ENCODE measurements at places on chromosomes 11 and 22. TPM values are rescaled to one million over a fixed set of nuclear protein-coding genes. Genes with fewer than 3 reads are reported as not detected.

Gene MLC1
- 1.4 TPM for polyA plus RNA-seq

DNA sequence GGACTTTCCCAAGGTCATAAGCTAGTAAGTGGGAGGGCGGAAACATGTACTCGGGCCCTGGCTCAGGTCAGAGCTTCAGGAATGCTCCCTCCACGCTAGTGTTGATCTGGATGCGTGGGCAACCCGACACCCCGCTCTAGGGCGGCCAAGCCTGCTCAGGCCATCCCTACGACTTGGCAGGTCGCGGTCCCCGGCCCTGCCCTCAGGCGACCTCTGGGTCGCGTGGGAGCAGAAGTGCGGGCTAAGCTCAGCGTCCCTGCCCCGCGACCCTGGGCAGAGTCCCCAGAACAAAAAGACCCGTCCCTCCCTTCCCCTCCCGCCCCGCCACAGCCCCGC is 781 bp upstream of the TEF start:
- no peak for DNase-seq

DNA sequence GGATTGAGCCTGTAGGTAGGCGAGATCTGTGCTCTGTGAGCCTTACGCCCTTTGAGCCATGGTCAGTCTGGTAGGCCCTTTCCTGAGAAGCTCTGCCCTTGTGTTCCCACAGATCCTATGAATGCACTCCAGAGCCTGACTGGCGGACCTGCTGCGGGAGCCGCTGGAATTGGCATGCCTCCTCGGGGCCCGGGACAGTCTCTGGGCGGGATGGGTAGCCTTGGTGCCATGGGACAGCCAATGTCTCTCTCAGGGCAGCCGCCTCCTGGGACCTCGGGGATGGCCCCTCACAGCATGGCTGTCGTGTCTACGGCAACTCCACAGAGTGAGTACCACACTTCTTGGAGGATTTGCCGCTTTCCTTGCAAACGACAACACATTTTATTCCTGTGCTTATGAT is 47.4 kb downstream of the MED15 start:
- no peak for DNase-seq

GRCh38 chr22:32591620-32592019 is 117.0 kb downstream of the FBXO7 start:
- DNase-seq: no peak

Gene PAMR1
- 20.7 TPM for polyA plus RNA-seq

GRCh38 chr22:44618400-44618799 is 83.6 kb upstream of the PRR5 start:
- no peak for DNase-seq

DNA sequence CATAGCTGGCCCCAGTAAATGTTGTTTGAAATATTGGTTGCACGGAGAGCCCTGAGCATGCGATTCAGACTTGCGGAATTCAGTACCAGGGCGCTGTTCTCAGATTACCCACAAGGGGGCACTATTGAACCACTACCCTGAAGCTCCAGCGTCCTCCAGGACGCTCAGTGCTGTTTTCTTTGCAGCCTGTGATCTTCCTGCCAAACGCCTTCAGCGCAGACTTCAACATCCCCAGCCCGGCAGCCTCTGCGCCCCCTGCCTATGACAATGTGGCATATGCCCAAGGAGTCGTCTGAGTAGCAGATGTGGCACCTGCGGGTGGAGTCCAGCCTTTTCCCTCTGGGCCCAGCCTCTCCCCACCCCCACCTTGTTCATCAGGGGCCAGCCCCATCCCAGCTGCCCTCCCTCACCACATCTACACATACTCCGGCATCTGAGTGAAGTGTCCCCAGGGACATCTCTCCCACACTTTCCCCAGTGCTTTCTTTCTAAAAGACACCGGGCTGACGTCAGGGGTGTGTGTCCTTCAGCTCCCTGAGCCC is 9.6 kb upstream of the MS4A10 start:
- peak; percentile 86 for DNase-seq

DNA sequence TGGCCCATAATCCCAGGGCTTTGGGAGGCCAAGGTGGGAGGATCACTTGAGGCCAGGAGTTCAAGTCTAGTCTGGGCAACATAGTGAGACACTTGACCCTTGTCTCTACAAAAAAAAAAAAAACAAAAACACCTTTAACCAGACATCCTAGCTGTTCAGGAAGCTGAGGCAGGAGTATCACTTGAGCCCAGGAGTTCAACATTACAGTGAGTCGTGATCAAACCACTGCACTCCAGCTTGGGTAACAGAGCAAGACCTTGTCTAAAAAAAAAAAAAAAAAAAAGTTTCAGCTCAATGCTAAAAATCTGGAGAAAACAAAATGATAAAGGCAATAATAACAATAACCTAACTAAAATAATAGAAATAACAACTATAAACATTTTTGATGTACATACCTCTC is 22.6 kb upstream of the APLP2 start:
- no peak for DNase-seq

- DNase-seq: no peak
Measured at GRCh38 chr11:1896468-1896867, 4.8 kb upstream of the PRR33 start.

GRCh38 chr22:27226666-27227065 is 569.3 kb downstream of the MIAT start:
- no peak for DNase-seq

GRCh38 chr11:129391360-129391759 is 15.7 kb downstream of the BARX2 start:
- no peak for DNase-seq

Gene TSPAN32
- 2.0 TPM for polyA plus RNA-seq

Gene SCARF2
- 17.7 TPM for polyA plus RNA-seq

Gene GLB1L3
- 0.26 TPM for polyA plus RNA-seq

- no peak for DNase-seq
Measured at GRCh38 chr11:100673063-100673462, 14.0 kb upstream of the ARHGAP42 start.

- DNase-seq: peak; percentile 80
Measured at GRCh38 chr11:70628855-70629844, 230.8 kb downstream of the CTTN start.

DNA sequence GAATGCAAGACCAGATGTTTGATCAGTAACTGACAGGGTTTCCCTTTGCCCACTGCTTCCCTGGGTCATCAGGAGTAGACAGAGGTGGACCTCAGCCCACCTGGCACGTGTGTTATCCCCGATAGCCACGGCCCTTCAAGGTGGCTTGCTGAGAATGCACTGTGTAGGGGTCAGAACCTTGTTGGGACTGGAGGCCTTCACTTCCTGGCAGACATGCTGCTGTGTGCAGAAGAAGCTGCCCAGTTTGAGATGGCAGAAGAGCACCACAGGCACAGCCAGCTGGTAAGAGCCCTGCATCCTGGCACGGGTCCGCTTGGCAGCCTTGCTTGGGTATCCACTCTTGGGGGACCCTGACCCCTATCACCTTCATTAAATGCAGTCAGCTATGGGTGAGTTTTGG is 81.8 kb downstream of the SFI1 start:
- no peak for DNase-seq

- DNase-seq: no peak
Measured at GRCh38 chr22:34917239-34917638, 148.7 kb upstream of the ISX start.

DNA sequence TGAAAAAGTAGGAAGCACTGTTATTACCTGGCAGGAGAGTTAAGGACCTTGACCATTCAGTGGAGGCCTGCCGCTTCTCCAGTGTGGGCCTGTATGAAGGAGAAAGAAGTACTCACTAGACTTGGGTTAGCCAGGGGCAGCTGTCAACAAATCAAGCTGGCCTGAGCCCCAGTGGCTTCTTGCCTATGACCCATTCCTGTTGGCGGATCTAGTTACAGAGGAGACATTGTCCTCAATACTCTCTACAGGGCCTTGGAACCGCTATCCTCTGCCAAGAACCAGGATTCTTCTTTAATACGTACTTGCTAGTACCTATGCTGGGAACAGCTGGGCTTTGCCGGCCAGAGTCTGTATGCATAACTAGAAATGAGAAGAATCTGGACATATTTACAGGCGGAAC is 68.1 kb downstream of the ALX4 start:
- DNase-seq: peak; percentile 50

DNA sequence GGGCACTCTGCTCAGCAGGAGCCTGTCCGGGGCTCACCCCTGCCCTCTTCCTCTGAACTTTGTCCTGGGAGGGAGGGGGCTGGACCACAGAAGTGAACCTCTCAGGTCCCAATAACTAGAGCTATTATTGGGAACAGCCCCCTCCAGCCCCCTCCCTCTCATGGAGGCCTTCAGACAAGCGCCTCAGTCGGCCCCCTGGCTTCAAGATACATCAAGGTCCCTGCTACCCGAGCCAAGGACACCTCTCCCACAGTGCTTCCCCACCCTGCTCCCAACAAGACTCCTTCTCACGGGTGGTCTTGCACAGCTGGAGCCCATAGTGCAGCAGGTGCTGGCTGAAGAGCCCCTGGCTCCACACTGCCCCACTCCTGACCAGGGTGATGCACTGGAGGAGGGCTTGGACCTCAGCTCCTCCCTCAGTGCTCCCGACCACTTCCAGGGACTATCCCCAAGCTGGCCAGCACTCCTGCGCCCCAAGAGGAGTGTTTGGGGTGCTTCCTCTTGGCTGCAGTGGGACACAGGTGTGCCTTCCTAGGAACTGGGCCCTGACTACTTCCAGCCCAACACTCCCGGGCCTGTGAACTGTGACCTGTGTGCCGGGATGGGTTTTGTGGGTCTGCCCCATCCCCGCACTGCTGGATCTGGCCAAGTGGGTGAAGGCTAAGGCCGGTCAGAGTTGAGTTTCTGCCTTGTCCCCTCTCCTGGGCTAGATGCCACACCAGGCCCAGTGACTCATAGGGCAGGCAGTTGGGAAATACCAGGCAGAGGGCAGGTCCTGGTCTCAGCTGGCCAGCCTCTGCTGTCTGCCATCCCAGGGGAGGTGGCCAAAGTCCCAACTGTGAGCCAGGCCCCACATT is 2.2 kb downstream of the PNPLA2 start:
- no peak for DNase-seq

DNA sequence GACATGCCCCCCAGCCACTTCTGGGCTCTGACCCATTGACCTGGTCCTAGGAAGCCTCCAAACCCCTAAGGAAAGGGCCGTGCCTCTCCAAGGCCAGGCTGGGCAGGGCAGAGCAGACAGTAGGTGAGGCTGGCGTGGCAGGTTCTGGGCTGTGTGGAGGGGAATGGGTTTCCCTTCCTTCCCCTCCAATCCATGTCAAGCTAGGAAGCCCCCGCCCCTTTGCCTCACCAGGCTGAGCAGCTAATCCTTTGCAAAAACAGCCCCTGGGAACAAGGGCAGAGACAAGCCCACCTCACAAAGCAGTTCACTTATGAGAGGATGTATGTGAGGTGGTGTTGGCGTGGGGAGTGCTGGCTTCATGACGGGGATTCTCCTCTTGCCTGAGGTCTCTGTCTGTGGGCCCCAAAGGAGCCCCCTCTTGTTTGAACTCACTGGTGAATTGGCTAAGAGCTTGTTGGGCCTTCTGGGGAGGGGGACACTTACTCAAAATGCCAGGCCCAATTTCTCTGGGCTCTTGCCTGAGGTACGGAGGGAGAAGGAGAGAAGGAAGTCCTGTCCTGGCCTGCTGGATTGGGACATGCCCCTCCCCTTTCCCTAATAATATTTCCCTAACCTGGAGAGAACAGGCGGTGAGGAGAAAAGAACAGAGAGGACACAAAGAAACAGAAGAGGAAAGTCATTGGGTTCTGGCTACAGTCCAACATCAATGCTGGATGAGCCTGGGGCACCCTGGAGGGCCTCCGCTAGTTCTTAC is 1.6 kb upstream of the TRIM29 start:
- DNase-seq: no peak

DNA sequence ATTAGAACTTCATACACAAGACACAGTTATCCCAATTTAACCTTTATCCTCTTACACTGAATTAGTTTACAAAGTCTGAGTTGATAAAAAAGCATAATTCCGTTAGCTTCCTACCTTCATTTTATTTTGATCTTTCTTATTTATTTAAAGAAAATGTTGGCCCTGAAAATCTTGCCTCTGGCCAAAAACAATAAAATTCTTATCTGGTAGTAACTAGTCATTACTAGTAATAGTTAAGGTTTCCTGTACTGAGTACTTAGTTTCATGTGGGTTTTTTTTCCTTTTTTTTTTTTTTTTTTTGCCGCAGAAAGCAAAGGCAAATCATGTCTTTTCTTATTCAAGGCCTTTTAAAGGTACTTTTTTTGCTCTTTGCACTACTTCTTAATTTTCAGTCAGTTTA is 120.6 kb downstream of the PAX6 start:
- no peak for DNase-seq

- DNase-seq: peak; percentile 71
Measured at GRCh38 chr11:94910779-94911178, 62.6 kb downstream of the CWC15 start.

GRCh38 chr22:22903355-22903777 is 15.8 kb downstream of the IGLL5 start:
- DNase-seq: peak; percentile 36

- no peak for DNase-seq
Measured at GRCh38 chr22:27627444-27627833, 174.1 kb downstream of the MN1 start.

DNA sequence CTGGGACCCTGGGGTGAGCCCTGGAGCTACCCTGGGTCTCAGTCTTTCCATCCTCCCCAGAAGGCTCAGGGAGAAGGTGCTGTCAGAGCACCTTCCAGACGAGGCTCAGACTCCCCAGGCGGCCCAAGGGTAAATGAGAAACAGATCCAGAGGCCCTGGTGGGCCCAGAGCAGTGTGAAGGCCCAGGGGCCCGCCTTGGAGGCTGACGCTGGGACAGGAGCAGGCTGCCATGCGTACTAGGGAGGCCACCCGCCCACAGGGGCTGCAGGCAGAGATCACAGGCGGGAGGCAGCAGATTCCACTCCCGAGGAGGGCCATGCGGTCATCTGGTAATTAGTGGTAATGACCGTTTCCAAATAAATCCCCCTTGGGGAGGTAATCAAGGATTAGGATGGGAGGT is 5.2 kb downstream of the WNT11 start:
- no peak for DNase-seq

Gene CBLIF
- polyA plus RNA-seq: not detected

DNA sequence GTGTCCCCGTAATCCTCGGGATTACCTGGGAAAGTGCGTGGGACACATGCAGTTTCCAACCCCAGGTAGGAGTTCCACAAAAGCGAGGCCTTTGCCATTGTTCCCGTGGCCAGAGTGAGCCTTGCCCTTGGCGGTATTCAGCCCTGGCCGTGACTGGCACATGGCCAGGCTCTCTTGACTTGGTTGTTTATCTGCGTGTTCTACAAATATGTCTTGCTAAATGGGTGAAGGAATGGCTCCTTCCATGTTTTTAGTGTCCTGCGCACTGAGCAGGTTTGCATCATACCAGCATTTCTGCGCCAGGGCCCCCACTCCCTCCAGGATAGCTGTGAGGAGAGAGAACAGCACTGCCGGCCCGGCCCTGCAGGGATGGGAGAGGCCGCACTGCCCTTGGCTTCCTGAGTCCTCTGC is 20.0 kb downstream of the POLR3H start:
- no peak for DNase-seq

Data from muscle of back (tissue), 13 donors.